Kidney capillary endothelial cell (primary cell): ENCODE measurements at places on chromosomes 11 and 22.

DNA sequence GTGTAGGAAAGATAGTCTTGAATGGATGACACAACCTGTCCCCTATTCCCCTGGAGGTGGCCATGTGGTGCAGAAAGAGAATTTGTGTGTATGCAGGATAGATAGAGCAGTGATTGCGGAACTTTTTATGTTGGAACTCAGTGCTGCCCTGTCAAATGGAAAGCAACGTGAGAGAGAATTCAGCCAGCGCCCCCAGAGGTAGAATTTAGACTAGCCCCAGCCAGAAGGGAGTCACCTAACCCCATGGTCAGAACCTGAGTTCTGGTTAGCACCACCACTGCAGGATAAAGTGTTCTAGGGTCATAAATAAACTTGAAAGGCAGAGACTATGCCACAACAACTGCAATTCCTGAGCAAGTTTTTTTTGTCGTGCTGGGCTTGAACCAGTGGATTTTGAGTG lies 152.9 kb upstream of the GRIA4 start:
- no peak for DNase-seq

- DNase-seq: no peak
Observed at GRCh38 chr11:76251576-76251975, 45.3 kb upstream of the WNT11 start.

GRCh38 chr11:18368221-18368620 lies 26.1 kb upstream of the LDHA start:
- DNase-seq: peak; percentile 6

GRCh38 chr11:1936781-1937615 lies 10.1 kb upstream of the MRPL23 start:
- DNase-seq: no peak
